ENCODE measurements at places on chromosomes 1 and 21. TPM values are rescaled to one million over a fixed set of nuclear protein-coding genes. Genes with fewer than 3 reads are reported as not detected.

DNA sequence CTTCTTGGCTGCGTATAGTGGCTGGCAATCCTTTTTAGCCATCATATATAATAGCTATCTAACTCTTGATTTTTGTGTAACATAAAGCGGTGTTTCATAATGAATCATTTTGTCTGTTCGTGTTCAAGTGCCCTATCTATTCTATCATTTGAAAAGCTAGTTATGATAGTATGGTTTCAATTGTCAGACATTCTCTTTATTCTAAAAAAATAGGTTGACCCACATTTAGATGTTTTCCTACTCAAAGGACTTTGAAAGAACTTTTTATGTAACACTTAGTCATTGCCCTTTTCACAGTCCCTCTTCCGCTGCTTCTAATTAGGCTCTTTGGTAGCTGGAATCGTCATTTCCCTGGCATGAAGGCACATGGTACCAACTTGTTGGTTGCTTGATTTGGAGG is 272.2 kb upstream of the B3GALT2 start:
- no peaks in the 10 kb centered on the region for H3K4me1 ChIP-seq
- H3K27me3 ChIP-seq, result no peaks in the 10 kb centered on the region
- no peaks in the 10 kb centered on the region for H3K36me3 ChIP-seq
- H3K4me3 ChIP-seq, result no peak overlapping the region
- no peak for DNase-seq

- H3K4me1 ChIP-seq, result no peaks in the 10 kb centered on the region
- no peaks in the 10 kb centered on the region for H3K27me3 ChIP-seq
- H3K36me3 ChIP-seq, result no peaks in the 10 kb centered on the region
- peak within 1 kb of the TSS; percentile 91 for H3K4me3 ChIP-seq
Measured at GRCh38 chr1:208243967-208244916, at the start of gene PLXNA2. Gene PLXNA2 (minus strand): TSS chr1:208244384. CDS start chr1:208217922, 26,462 bp downstream.

DNA sequence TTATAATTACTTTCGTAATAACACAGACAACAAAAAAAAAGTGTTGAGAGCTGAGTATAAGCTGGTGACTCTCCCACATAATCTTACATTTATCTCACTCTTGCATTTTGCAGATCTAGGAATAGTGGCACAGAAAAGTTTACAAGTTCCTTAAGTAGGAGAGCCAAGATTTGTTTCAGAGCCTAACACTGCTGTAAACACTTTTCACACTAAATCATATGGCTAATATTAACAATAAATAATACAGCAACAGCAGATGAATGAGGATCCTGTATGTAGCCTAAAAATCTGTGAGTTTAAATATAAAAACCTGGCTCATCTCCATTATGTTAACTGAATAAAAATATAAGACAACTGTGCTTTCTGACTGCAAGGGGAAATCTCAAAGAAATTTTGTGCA is 846.5 kb upstream of the ADAMTS5 start:
- no peaks in the 10 kb centered on the region for H3K36me3 ChIP-seq
- H3K4me1 ChIP-seq, result no peaks in the 10 kb centered on the region
- H3K4me3 ChIP-seq, result no peak overlapping the region
- H3K27me3 ChIP-seq, result no peaks in the 10 kb centered on the region
- H3K27ac ChIP-seq, result no peak overlapping the region

GRCh38 chr1:84367219-84367618 is 31.1 kb upstream of the DNASE2B start:
- no peak overlapping the region for H3K4me3 ChIP-seq
- DNase-seq, result no peak
- H3K36me3 ChIP-seq, result no peaks in the 10 kb centered on the region
- H3K27ac ChIP-seq, result peak overlapping the region; percentile 45

GRCh38 chr21:34227386-34227852 is 136.4 kb upstream of the KCNE2 start:
- H3K4me1 ChIP-seq, result no peaks in the 10 kb centered on the region
- no peaks in the 10 kb centered on the region for H3K27me3 ChIP-seq
- H3K36me3 ChIP-seq, result no peaks in the 10 kb centered on the region
- H3K4me3 ChIP-seq, result no peak overlapping the region

GRCh38 chr1:201506557-201507359 is at the start of gene CSRP1:
Gene CSRP1 (minus strand): TSS chr1:201507123. CDS start chr1:201496303, 10,820 bp downstream.
- peak within 1 kb of the TSS; percentile 67 for H3K4me3 ChIP-seq
- peak within 1 kb of the TSS; percentile 97 for H3K27ac ChIP-seq
- no peaks in the 10 kb centered on the region for H3K27me3 ChIP-seq
- peaks cover 12% of the 10 kb centered on the region for H3K4me1 ChIP-seq
- peak; percentile 93 for DNase-seq
- no peaks in the 10 kb centered on the region for H3K36me3 ChIP-seq

DNA sequence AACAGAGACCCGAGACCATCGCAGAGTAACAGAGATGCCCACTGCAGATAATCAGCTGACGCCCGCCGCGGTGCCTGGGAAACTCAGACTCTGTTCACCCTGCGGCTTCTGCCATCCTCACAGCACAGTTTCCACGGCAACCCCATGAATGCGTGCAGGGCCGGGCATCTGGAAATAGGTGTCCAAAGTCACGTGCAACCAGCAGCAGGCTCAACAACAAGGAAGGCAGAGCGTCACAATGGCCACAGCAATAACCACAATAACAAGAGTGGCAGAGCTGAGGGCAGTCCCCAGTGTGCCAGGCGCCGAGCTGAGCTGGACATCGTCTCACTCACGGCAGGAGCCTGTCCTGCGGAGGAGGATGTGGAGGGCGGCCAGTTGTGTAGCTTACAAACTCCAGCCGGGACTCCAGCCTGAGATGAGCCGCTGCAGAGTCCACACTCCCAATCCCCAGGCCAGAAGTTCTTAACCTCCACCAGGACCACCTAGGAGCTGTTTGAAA is 102.0 kb downstream of the CRYAA start:
- H3K36me3 ChIP-seq, result no peaks in the 10 kb centered on the region
- no peaks in the 10 kb centered on the region for H3K4me1 ChIP-seq
- no peak overlapping the region for H3K4me3 ChIP-seq
- DNase-seq, result no peak

ALX3 gene
- total RNA-seq, result 0.26 TPM

AQP10 gene
- not detected for total RNA-seq

Data from uterus (tissue), 4 donors.